ENCODE measurements at places on chromosomes 13 and 19. TPM values are rescaled to one million over a fixed set of nuclear protein-coding genes. Genes with fewer than 3 reads are reported as not detected.

Gene HCST
- total RNA-seq, result 2.0 TPM

GRCh38 chr19:47619763-47620162 is 10.8 kb downstream of the BICRA start:
- DNase-seq, result no peak
- peak overlapping the region; percentile 4 for H3K27ac ChIP-seq
- H3K27me3 ChIP-seq, result no peaks in the 10 kb centered on the region
- H3K36me3 ChIP-seq, result no peaks in the 10 kb centered on the region
- no peak overlapping the region for H3K4me3 ChIP-seq
- peaks cover 35% of the 10 kb centered on the region for H3K4me1 ChIP-seq

Gene C5AR1
- total RNA-seq, result 5.3 TPM

DNA sequence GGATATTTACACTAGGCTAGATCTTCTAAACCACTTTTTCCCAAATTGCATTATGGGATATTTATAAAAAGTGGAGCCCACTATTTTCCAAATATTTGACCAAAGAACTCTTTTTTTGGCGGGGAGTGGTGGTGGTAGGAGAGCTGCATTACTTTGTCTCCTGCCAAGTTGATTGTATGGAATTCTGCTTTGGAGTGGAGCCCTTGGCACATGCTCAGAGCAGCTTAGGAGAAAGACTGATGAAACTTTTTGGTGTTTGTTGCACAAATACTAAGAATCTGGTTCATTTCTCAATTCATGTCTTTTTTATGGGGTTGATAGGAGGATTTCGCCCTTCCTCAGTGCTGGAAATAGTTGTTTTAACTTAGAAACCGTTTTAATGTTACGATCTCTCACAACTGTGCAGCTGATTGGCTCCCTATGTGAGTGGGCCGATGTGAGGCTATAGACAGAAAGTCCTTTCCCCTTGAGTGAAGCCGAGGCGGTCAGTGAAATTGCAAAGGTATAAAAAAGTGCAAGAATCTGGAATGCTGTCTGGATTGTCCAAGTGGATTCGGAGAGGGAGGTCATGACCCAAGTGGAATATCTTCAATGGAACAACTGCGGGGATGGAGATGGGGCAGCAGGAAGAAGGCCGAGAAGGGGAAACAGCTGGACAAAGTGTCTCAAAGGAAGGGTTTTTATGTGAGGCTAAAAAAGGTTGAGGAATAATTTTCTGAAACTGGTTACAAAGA is 415.9 kb downstream of the FGF9 start:
- no peak overlapping the region for H3K4me3 ChIP-seq
- H3K27me3 ChIP-seq, result no peaks in the 10 kb centered on the region
- no peak overlapping the region for H3K27ac ChIP-seq
- H3K36me3 ChIP-seq, result no peaks in the 10 kb centered on the region
- H3K4me1 ChIP-seq, result no peaks in the 10 kb centered on the region

DNA sequence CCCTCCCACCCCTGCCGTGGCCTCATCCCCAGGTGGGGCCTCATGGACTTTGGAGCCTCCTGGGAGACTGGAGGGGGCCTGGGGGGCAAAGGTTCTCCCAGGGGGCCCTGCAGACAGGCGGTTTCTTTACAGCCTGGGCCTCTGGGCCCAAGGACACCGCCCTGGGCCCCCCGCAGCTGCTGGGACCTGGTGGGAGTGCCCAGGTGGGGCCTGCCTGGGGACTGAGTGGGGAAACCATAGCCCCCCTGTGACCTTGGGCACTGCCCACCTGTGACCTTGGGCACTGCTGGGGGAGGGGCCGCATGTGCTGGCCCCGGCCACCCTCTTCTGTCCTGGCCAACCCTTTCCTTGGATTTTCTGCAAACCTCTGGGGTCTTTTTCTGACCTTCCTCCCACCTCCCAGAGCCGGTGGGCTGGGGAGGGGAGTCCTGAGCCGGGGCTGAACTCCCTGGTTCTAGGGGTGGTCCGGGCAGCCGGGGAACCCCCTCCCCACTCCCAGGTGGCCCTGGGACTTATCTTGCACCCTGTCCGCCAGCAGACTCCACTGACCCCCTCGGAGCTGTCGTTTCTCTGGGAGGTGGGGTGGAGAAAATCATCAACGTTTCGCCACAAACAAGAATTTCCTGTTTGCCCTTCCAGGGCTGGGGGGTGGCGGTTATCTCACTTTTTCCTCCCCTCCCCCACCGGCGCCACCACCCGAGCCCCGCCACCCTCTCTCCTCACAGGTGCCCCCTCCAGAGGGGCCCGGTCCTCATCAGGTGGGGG is 27.0 kb downstream of the ARID3A start:
- no peak overlapping the region for H3K27ac ChIP-seq
